Lung microvascular endothelial cell (primary cell): ENCODE measurements at places on chromosomes 1 and 21. TPM values are rescaled to one million over a fixed set of nuclear protein-coding genes. Genes with fewer than 3 reads are reported as not detected.
A peak's percentile ranks its signal among the peaks of the same experiment; 100 is the strongest.

Gene LRRC53
- not detected in 2 replicates for total RNA-seq

- DNase-seq = peak; percentile 29
Measured at GRCh38 chr1:224543453-224543852, 72.7 kb upstream of the CNIH3 start.

Gene OLIG1
- total RNA-seq = not detected in 2 replicates

DNA sequence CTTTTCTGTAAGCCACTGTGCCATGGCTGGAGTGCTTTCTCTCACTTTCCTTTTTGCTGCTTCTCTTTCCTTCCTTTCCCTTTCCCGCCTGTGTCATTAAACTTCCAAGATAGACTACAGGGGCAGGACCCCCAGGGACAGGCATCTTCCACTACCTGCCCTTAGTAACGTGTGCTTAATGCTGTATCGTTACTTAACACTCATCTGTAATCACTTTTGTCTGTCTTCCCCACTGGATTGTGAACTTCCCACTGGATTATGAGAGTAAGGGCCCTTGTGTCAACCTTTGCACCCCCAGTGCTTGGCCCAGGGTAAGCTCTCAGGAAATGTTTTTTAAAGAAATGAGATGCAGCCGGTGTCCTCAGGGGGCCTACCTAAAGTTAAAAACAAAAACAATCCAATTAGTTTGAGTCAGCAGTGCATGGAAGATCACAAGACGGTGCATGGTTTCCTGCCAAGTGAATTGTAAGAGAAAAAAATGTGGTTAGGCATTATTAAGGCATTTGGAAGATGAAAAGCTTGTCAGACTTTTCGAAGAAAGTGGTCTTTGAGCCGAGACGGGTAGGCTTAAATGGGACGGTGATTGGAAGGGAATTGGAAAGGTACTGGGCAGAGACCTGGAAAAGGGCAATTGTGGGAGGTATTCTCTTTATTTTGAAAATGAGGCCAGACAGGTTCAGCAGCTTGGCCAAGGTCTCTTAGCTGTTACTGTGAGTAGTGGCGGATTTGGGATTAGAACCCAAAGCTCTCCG is 958 bp downstream of the LYPLAL1 start:
- DNase-seq = peak; percentile 89

Gene NPHS2
- total RNA-seq = not detected in 2 replicates

GRCh38 chr1:233240829-233241682 is 54.5 kb downstream of the PCNX2 start:
- peak; percentile 72 for DNase-seq

GRCh38 chr1:54105736-54106269 is 47.0 kb downstream of the CDCP2 start:
- no peak for DNase-seq
